ENCODE measurements at places on chromosomes 1 and 21.

DNA sequence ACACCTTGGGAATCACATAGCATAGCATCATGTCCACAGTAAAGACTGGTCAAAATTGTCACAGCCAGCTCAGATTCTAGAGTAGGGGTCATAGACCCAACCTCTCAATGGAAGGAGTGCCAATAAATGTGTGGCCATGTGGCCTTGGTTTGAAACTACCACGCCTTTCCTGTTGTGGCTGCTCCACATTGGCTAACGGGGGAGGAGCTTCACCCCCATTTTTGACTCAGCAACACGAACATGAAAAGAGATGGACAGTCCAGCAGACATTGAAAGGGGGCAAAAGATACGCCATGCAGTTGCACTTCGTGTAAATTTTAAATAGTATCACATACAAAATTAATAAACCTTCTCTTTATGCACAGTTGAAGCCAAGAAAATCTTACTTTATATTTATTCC lies 78.4 kb upstream of the HIVEP3 start:
- DNase-seq = no peak

- no peak for DNase-seq
These were observed 10.6 kb downstream of the ITPKB start for GRCh38 chr1:226728448-226728847.

DNA sequence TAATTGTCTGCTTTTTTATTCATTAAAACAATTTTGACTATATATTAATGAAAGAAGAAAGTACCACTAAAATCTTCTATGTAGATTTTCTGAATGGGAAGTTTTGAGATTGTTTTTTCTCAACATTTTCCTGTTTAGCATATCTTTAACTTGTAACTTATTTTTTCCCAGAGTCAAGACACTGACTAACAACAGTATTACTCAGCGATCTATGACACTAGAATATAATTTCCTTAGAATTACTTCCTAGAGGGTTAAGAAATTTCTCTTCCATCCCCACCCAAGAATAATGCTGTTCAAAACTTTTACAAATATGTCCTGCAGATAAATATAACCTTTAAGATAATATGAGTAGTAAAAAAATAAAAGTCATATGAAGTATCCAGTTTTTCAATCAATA lies 218.2 kb upstream of the NR5A2 start:
- DNase-seq = no peak

DNA sequence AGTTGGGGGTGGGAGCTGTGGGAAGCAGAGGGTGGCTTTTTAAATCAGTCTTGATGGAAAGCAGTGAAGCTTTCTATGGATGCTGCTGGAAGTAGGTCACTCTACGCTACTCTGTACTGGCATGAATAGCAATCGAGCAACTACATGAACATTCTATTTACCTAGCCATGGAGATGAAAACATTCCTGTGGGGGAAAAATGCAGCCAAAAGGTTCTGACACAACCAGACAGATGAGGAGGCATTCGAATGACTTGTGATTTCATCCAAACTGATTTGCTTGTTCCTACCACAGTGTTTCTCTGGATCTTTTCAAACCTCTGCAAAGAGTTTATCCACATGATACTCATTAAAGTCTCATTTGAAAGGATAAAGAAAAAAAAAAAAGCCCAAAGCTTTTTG lies 95.0 kb downstream of the ASTN1 start:
- DNase-seq = no peak

- DNase-seq = no peak
These were observed 355.2 kb downstream of the VAV3 start for GRCh38 chr1:107609808-107610207.

DNA sequence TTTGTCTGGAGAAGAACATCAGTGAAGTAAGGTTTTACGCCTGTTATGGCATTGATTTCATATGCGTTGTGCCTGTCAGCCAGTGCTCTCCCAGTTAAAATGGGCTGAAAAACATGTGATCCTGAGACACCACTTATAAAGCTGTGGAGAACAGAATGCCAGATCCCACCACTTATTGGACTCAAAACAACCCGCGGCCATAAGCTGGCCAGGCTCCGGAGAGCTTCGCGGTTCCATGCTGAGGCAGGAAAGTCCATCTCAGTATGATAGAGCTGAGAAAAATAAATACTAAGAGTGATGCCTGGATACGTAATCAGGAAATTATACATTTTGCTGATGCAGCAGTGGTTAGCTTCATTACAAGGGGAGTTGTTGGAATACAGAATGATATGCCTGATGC lies 5.1 kb downstream of the APOBEC4 start:
- DNase-seq = no peak

- no peak for DNase-seq
These were observed 45.9 kb downstream of the MORN1 start for GRCh38 chr1:2345297-2346075.

- DNase-seq = no peak
These were observed 30.7 kb upstream of the RNF187 start for GRCh38 chr1:228456252-228457016.

DNA sequence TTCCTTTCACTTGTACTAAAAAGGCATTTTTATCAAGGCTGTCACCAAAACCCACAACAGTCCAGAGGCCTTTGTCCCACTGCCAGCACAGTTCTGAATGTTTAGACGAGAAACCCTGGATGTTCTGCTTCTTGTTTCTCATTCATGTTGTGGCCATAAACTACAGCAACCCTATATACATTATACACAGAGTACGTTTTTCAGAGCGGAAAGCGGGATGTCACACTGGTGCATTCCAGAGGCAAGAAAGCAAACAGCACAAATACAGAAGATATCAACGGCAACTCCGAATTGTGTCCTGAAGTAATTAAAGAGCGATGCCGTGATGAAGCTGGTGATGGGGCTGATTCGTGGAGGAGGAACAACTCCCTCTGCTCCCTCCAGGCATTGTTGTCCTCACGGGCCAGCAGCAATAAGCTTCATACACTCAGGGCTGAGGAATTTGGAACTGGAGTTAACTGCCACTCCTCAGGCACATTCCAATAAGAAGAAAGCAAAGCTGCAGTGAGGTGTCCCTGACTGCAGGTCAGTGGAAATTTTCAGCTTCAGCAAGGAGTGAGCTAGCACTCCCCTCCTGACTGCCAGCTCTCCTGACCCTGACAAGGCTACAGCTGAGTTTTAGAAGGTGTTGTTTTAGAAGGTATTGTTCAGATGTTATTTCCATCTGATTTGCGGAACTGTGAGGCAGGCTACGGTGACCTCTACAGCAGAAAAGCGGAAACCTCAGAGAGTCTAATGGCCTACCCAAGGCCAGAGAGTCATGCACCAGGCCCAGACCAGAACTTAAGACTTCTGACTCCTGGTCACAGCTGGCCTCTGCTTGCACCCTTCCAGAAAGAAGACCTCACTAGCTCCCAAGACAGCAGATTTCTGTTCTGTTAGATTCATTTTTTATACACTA lies 149.0 kb downstream of the TGFBR3 start:
- peak; percentile 6 for DNase-seq

DNA sequence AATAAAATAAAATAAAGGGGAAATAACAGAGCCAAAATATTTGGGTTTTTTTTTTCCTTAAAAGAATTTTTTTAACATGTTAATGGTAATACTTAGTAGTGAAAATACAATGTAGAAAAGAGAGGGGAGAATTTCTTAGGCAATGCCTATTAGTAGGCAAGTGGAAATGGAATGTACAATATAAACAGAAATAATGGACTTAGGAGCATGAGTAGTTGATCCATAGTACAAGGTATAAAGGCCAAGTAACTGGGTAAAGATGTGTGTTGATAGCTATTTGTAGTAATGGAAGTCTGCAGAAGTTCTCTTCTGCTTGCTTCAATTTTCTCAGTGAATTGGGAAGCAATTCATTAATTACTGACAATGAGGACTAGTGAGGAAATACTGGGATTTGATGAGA lies 34.4 kb downstream of the TESK2 start:
- no peak for DNase-seq

DNA sequence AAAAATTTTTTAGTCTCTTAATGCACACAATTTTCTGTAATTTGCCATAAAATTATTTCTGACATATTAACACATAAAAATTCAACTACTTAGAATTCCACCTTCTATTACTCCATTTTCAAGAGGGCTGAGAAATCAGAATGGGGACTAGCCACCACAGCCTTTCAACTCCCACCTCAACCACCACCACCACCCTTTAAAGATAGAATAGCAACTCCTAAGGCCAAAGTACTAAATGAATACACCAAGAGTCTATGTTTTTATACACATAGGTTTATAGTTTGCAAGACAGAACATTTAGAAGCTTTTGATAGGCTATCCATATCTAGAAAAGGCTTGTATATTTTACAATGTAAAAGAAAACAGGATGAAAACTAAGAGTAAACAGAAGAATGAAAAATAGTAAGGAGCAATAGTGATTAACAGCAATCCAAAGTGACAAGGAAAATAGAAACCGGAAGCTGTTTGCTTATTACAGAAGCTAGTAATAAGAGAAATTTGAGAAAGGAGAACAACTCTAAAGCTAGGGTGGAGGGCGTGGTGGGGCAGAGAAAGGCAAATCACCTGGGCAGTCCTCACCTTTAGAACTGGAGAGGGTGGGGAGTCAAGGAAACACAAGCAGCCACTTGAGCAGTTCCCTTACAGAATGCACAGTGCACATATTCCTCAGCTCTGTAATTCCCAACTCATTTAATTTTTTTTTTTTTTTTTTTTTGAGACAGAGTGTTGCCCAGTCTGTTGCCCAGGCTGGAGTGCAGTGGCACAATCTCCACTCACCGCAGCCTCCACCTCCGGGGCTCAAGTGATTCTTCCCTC lies 27.7 kb downstream of the EPS15 start:
- DNase-seq = no peak

DNA sequence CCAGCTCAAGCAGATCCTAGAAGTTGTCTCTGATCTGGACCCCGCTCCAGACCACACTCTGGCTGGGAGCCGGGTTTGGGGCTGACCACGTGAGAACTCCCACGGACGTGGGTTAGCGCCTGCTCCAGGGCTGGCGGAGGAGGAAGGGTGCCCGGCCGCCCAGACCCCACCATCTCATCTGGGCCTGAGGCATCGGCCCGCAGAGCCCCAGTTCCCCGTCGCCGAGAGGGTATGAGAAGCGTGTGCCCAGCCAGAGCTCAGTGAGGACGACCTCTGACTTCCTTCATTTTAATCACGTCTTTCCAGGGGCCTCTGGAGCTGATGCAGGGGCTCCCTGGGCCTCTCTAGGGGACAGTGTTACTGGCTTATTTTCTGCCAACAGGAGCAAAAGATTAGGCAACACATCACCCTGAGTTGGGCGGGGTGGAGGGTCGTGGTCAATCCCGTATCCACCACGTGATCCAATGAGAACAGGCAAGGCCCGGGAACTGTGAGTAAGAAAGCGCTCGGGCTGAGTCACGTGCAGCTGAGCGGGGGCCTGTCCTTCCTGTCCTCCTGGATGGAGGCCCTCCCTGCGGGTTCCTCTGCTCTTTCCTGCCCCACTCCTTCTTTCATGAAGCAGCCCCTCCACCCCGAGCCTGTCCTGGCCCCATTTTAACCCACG lies 81.1 kb downstream of the SIK1 start:
- no peak for DNase-seq

GRCh38 chr1:110976089-110976488 lies 12.4 kb upstream of the LRIF1 start:
- DNase-seq = no peak

- no peak for DNase-seq
These were observed 148.7 kb downstream of the RUNX1 start for GRCh38 chr21:34900376-34900775.

- no peak for DNase-seq
These were observed 2.8 kb downstream of the SIPA1L2 start for GRCh38 chr1:232627171-232627570.

- DNase-seq = no peak
These were observed 908 bp downstream of the DDI2 start for GRCh38 chr1:15618077-15618654.

DNA sequence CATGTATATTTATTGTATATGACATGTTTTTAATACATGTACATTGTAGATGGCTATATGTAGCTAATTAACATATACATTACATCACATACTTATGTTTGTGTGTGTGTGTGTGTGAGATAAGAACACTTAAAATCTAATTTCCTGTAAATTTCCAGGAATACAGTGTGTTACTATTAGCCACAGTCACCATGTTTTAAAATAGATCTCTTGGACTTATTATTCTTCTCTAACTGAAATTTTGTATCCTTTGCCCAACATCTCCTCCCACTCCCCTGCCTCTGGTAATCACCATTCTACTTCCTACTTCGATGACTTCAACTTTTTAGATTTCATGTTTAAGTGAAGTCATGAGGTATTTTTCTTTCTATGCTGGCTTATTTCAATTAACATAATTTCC lies 64.8 kb downstream of the FCRL5 start:
- DNase-seq = no peak

- no peak for DNase-seq
These were observed 151.3 kb downstream of the RUNX1 start for GRCh38 chr21:34897828-34898227.

- DNase-seq = no peak
These were observed 8.5 kb downstream of the APP start for GRCh38 chr21:26162081-26162480.

DNA sequence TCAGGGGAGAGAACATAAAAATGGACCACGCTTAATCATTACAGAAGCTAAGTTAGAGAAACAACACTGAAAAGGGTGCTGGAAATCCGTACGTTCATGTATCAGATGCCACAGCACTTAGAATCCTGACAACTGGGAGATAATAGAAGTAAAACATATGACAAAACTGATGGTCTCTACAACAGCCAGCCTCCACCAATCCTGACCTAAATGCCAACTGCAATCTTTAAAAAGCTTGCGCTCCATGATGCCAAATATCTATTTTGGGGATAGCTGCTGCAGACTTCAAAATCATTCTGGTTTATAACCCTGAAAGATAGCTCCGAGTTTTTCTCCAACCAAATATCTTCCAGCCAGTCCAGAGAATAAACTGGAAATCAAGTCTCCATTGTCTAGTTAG lies 178.3 kb downstream of the RERE start:
- no peak for DNase-seq

GRCh38 chr1:207740207-207740606 lies 11.6 kb upstream of the CD46 start:
- no peak for DNase-seq

DNA sequence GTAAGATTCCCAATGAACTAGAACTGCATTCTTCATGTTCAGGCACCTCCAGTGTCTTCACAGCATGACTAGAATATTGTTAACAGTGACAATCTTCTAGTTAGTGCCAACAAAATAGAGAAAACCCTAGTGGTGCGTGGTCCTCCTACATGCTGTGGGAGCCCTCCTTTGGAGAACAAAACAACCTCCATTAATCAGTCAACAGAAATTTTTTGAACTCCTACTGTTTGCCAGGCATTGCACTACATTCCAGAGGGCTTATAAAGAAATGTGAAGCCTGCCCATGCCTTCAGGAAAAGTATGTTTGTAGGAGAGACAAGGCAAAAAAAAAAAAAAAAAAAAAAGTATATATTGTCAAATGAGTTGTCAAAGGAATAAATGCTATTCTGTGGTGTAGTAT lies 252.7 kb downstream of the LRRC40 start:
- DNase-seq = no peak

GRCh38 chr1:156502391-156502893 lies 1.9 kb upstream of the MEF2D start:
- no peak for DNase-seq

DNA sequence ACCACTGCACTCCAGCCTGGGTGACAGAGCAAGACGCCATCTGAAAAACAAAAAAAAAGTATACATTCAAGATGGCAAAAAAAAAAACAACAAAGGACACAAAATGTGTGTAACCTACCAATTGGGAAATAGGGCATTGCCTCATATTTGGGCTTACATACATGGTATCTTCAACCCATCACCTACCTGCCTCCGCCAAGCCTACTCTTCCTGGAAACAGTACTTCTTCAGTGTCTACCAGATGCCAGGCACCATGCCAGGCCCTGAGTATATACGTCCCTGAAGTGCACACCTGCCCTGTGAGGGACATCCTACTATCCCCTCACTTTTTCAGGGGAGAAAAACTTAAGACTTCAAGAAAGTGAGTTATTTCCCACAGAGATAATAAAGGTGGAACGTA lies 160.2 kb downstream of the TOMM20 start:
- DNase-seq = no peak
